ENCODE measurements at places on chromosomes 12 and 14.
A peak's percentile ranks its signal among the peaks of the same experiment; 100 is the strongest.

DNA sequence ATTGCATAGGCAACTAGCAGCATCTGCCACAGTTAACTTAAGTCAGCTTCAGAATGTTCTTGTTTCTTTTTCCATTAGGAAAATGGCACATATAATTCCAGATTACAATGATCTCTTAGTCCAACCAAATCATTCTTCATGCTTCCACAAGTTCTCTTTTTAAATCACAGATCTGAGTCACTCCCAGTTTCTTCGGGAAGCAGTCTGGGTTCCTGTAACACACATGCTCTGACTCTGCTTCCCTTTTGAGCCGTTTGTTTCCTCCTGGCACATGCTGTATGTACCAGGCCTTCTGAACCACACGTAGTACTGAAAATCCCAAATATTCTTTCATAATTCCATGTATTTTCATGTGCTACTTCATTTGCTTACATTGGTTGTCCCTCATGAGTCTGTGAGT lies 388.8 kb upstream of the PDE3A start:
- DNase-seq, result no peak

- no peak for DNase-seq
These were observed 17.1 kb downstream of the PDZRN4 start for GRCh38 chr12:41205070-41205709.

DNA sequence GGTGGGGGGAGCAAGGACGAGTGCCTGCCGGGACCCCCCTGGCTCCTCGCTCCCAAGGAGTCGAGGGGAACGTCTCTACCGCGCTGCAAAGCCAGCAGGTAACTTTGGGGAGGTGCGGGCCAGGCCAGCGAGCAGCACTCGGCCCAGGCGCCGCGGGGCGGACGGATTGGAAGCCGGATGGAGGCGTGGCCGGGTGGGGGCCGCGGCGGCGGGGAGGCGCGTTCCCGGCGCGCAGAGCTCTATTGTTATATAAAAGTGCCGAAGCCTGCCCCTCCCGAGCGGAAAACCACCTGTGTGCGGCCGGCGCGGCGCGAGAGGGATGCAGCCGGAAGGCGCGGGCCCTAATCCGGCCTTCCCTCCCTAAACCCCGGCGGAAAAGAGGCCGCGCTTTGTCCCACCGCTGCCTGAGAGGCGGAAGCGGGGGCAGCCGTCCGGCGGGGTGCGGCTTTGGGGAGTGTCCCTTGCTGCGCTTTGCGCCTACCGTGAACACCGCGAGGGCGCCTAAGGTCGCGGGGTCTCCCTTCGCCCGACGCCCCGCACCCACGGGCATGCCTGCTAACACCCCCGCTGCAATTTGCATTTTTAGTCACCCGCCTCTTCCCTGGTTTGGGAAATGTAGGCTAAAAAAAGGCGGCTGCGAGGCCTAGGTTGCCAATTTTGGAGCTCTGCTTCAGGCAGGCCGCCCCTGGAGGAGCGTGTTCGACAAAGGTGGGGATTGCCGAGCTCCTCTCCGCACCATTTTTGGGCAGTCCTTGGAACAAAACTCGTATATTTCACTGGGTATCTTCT lies 1.7 kb upstream of the DUSP6 start:
- peak; percentile 87 for DNase-seq

DNA sequence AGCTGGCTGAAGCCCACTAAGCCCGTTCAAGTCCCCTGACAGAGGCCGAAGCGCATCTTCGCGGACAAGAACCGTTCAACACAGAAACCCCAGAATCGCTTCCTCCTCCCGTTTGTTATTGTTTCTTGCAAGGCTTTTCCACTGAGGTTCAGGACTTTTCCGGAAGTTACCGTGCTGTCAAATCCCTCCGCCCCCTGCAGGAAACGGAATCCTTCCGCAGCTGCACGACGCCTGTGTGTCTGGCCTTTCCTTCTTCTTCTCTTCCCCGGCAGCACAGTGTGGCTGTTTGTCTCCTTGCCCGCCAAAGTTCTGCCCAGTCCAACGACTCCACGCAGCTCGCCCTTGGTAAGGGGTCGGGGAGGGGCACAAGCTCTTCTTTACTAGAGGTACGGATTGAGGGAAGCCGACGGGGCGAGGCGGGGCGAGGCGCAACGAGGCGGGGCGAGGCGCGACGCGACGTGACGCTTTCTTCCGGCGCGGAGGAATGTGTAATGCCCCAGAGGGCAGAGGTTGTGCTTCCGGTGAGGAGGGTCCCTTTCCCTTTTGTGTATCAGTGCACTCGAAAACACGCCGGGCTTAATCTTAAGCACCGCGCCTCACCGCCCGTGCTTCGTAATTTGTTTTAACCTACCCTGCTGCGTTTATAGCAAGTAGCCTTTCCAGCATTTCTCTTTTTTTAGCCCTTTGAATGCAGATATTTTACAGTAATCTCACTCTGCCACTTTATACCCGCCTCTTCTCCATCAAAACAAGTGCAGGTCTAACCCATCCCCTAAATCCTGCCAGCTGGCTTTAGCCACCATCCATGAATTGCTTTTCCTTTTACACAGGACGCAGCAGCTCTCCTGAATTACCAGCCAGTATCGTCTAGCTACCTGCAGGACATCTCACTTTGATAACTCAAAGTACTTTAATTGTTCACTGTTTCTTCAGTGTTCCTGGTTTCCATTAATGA lies at the start of gene KDM5A:
TSS of gene KDM5A (minus strand) at position 179 of the 955 bp plus-strand sequence. CDS start 229 bp downstream, outside the sequence.
- DNase-seq, result peak; percentile 98

DNA sequence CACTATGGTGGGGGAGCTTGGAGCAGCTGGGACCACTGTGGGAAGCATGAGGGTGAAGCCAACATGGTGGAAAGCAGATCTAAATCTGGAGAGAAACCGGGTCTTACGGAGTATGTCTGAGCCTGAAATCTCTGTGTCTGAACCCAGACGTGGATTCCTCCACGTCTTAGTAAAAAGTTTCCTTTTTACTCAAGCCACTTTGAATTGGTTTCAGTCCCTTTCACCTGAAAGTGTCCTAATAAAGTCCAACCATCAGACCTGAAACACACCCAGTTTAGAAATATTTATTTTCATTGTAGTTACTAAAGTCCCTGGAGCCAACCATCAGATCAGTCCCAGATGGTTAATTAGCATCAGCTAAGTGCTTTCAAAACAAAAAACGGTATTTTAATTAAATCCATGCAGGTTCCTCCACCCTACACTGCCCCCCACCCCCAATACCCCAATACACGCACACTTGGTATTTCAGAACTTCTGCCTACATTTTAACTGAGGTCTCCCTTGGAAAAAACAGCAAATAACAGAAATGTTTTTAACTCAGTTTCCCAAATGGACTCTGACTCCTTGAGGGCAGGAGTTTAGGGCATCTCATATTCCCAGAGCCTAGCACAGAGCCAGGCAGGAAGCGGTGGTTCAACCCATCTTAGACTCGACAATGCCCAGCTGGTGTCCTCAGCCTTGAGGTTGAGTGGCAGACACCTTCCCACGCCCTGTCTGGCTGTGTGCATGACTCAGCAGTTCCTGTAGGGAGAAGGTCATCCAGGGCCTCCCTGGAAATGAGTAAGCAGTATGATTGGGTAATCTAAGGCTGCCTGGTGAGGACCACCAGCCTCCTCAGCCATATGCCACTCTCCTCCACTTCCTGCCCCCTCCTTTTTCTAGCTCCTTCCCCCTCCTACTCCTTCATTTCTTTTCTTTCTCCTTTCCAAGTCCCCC lies 175.8 kb downstream of the TTC8 start:
- peak; percentile 16 for DNase-seq

DNA sequence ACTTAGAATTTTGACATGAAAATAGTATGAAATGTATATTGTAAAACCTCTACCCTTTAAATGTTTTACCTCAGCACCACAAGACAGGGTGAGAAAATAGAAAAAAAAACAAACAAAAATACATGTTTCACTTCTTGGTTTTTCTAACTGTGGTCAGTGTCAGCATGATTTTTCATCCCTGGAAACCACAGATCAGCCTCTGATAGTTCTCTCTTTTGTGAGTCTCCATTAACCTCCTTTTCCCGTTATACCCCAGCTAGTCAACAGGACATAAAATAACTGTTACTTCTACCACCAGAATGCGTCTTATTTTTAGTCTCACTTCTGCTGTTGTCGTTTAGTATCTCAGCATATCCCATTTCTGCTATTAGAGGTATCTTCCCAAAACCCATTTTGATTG lies 48.3 kb upstream of the KCNMB4 start:
- no peak for DNase-seq

All from NT2/D1 (cell line).